NAMALWA (cell line): ENCODE measurements at places on chromosomes 1 and 21.

DNA sequence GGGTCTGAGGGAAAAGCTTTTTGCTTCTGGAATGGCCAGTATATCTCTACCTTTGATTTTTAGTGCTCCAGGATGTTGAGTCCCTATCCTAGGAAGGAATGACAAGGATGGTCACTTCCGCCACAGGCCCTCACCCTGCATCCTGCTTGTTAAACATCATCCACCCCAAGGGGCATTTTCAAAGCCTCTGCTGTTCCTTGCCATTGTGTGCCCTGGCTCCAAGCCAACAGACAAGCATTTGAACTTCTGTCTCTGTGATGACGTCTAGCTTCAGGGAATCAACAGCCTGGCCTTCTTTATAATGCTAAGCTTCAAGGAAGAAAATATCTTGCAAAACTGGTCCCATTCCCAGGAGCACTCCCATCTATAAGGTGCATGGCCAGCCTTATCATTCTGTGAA, 12.3 kb upstream of the JAM2 start:
- DNase-seq, result no peak

DNA sequence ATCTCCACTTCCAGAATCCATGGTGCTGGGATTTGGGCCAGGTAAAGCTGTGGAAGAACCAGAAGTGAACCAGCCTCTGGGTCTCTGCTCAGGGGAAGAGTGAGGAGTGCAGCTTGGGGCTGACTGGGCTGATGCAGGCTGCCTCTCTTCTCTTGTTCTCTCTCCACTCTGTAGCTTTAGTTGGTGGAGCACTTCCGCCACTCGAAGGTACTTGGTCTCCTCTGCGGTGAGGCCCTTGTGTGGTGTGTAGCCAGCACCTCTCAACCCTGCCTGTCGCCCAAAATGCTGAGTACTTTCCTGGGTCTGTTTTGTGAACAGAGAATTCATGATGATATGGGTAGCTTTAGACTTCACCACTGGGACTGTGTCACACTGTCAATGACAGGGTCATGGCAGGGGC, 63.2 kb downstream of the URB2 start:
- no peak for DNase-seq

DNA sequence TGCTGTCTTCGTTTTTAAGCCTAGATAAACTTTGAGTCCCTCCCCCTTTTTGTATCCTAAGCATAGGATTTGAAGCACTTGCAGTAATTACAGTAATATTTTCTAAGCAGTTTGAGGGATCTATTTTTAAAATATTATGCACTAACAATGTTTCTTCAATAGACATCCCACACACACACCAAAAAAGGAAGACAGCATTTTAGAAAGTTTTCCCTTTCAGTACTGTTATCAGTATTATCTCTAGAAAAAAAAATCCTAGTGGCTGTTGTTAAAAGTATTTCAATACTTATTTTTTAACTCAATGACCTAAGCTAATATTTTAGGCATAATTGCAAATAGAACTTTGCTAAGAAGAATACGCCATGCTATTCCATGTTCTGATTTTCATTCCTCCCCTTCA, 15.1 kb downstream of the MCOLN3 start:
- no peak for DNase-seq

DNA sequence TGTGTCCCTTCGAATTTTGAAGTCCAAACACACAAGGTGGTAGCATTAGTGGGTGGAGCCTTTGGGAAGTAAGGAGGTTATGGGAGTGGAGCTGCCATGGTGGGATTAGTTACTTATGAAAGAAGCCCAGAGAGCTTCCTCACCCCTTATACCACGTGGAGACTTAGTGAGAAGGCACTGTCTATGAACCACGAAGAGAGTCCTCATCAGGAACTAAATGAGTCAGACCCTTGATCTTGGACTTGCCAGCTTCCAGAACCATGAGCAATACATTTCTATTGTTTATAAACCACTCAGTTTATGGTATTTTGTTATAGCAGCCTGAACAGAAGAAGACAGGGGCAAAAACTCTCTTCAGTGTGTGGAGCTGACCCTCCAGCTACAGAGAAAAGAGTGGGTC, 259.3 kb upstream of the AJAP1 start:
- no peak for DNase-seq

GRCh38 chr1:248828845-248829244, 3.1 kb upstream of the SH3BP5L start:
- DNase-seq, result no peak

GRCh38 chr1:167640051-167640450, 10.0 kb downstream of the RCSD1 start:
- DNase-seq, result no peak

DNA sequence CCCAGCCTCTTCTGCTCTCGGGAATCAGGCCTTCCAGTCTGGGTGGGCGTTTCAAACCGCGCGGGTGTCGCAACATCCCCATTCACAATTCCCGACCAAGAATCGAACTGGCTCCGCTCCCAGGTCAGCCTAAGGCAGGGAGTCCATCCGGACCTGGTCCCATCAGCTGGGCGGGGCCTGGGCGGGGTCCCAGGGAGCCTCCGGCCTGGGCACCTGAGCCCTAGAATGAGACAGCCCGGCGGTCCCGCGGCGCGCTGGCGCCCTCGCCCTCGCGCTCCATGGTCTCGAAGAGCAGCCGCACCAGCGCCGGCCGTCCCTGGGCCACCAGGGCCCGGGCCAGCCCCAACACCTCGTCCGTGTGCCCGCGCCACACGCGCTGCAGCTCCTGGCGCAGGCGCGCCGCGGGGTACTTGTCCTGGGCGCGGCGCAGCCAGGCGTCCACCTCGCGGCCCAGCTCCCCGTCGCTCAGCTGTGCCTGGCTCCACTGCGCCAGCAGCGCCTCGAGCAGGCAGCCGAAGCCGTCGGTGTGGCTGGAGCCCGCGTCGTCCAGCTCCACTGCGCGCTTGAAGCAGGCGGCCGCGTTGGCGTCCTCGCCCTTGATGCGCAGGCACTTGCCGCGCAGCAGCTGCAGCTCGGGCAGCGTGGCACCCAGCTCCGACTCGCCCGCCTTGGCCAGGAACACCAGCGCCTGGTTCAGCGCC, 16.9 kb upstream of the PARS2 start:
- no peak for DNase-seq

GRCh38 chr1:51628715-51629590, 12.1 kb downstream of the OSBPL9 start:
- no peak for DNase-seq

GRCh38 chr1:54462597-54463258, 56.5 kb upstream of the SSBP3 start:
- DNase-seq, result no peak

- DNase-seq, result no peak
These were observed 318.1 kb downstream of the KCNH1 start for GRCh38 chr1:210815641-210816550.

DNA sequence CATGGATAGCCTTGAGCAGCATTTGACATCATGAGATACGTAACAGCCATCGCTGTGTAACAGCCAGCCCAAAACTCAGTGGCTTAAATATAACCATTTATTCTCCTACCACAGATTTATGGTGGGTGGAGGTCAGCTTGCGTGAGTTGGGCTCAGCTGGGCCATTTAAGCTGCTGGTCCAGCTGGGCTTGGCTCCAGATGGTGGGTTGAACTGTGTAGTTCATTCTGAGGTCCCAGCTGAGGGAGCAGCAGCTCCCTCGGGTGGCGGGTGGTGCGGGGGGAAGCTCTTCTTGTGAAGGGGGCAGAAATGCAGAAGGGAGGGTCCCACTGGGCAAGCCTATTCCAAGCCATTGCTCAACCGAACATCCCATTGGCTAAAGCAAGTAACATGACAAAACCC, 75.9 kb downstream of the IGSF21 start:
- DNase-seq, result no peak

GRCh38 chr1:20587661-20588053, 1.2 kb upstream of the CDA start:
- no peak for DNase-seq

GRCh38 chr1:91872000-91872399, 14.0 kb downstream of the TGFBR3 start:
- DNase-seq, result no peak

- no peak for DNase-seq
These were observed 61.5 kb upstream of the GJA5 start for GRCh38 chr1:147821883-147822282.

DNA sequence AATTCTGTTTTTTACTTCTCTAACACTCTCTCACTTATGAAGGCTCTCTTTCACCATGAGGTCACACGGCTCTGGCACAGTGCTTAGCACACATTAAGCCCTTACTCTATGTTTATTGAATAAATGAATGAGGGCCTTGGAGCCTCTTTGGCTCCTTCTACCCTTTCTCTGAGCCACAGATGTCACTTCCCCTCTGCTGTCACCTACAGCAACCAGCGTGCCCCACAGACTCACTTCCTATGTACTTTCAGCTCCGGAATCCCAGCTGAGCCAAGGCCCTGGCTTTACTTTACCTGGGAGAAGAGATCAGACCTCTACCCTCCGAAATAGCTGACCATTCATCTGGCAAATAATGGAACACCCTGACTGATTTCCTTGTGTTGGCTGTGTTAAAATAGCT, 53.7 kb upstream of the HMCN1 start:
- DNase-seq, result no peak

DNA sequence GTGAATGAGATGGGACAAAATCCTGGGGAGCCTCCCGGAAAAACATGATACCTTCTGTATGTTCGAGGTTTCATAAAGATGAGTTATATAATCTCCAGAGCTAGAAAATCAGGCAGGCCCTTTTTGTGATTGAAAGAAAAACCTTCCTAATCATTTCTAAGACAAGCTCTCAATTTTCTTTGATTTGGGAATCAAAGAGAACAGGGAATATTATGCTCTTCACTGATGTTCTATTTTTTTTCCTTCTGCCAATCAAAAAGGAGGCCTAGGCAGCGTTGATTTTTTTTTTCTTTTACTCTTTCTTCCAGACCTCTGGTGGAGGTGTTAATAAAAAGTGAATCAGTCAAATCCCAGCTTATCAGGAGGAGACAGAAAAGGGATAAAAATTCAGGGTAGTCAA, 34.5 kb downstream of the DIRAS3 start:
- no peak for DNase-seq

- no peak for DNase-seq
These were observed 7.0 kb upstream of the POFUT2 start for GRCh38 chr21:45294509-45295291.

- no peak for DNase-seq
These were observed 4.7 kb downstream of the TMEM54 start for GRCh38 chr1:32896451-32896850.

DNA sequence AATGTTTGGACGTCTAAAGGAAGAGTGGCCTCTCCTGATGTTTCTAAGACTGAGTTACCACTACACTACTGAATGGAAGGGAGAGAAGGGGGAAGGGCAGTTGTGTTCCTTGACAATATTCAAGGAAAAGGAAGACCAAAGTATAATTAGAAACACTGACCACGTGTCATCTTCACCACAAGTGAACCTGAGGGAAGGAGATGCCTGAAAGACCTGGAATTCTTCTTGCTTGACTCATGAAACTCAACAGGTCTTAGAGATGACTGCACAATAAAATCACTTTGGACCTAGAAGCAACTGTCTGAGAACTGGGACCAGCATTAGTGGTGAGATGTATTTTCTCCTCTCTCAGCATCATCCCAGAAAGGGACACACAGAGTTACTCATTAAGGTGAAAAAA, 56.7 kb downstream of the PTPN14 start:
- DNase-seq, result no peak

DNA sequence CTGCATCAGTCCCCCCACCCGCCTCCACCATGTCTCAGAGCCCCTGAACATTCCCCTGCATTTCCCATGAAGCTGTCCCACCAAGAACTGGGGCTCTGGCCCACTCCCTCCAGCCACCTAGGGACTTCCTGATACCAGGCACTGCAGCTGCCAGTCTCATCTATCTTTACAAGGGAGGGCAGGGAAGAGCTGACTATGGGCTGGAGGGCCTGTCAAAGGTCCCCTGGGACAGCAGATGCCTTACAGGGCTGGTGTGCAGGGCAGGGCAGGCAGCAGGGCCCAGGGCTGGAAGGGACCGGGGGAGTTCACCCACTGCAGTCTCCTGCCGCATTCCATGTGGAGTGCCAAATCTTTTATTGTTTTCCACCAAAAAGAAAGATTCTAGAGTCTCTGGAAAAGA, 17.6 kb downstream of the SHISA4 start:
- no peak for DNase-seq

DNA sequence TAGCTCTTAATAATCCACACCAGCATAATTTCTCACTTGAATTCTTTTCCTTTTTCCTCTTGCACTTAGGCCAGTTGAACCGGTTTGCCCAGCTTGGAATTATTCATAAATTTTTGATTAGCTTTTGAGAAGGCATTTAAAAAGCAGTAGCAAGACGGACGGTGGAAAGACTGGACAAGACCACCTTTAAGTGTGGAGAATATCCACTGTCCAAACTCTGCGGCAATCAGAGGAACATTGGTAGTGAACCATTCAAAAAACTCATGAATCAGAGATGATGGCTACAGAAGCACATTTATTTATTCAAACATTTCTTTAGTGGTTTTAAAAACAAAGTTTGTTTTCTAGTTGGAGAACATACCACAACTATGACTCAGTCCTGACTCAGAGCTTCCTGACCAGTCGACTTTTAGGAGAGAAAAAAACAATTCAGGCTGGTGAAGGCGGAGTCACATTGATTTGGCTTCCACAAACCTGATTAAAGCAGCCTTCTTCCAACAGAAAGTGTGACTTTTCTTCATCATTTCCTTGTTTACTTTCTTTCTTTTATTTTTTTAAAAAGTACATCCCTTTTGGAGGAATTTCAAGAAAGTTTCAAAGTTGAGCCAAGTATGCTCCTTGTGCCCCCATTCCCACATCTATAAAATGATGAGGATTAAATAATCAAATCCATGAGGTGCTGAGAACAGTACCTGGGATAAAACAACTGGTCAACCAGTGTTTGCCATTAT, 128.8 kb downstream of the ADSS2 start:
- no peak for DNase-seq

DNA sequence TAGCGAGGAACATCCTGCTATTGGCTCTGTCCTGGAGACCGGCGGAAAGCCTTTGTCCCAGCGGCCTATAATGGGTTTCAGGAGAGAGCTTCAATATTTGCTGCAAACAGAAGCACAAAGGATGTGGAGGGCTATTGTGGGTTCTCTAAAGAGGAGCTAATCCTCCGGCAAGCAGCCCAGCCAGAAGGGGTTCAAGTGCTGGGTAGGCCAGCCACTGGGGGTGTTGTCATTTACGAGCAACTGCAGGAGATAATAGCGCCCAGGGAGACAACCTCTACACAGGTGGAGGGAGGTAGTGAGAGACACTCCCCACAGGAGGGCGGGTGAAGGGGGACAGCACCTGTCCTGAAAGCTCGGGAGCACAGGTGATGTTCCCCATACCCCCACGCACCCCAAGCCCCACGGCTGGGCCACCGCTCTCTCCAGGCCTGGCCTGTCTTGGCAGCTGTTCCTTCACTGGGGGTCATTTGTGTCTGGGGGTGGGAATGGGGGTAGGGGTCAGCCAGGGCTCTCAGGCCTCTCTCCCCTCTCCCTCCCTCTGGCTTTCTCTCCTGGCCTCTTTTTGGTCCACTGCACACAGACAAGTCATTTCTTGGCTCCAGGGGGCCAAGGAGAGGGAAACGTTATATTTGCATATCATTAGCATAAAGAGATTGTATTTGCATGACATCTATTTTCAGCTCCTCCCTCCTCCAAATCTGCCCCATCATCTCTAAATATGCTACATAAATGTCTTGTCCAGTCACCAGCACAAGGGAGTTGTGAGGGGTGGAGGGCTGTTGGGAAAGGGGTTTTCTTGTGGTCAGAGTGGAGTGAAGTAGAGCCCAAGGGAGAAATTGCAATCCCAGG, 22.0 kb upstream of the SLC26A9 start:
- DNase-seq, result peak; percentile 55

GRCh38 chr1:84450910-84451309, 28.2 kb upstream of the RPF1 start:
- no peak for DNase-seq

- DNase-seq, result peak; percentile 58
These were observed 1.1 kb downstream of the WARS2 start for GRCh38 chr1:119139403-119139802.
